GM19239 (cell line): ENCODE measurements at places on chromosomes 3 and 15.

- DNase-seq, result no peak
These were observed 244.2 kb upstream of the LRIG1 start for GRCh38 chr3:66744986-66745385.

DNA sequence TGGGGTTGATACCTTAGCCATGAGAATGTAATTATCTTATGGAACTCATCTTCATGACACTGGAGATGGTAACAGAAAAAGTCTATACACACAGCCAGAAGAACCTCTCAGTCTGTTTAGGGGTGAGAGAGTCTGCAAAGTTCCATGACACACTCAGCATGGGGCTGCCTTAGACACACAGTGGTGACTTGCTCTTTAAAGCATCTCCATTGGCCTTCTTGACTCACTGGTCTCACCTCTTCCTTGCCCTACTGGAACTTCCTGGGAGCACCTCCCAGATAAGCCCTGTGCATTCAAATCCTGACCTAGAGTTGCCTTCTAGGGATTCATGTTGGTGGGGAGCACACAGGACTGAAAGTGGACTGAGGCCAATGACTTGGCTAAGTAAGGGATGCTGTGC is 9.3 kb downstream of the MAGI1 start:
- DNase-seq, result no peak

- no peak for DNase-seq
These were observed 280.4 kb downstream of the RAP2B start for GRCh38 chr3:153442386-153442785.

DNA sequence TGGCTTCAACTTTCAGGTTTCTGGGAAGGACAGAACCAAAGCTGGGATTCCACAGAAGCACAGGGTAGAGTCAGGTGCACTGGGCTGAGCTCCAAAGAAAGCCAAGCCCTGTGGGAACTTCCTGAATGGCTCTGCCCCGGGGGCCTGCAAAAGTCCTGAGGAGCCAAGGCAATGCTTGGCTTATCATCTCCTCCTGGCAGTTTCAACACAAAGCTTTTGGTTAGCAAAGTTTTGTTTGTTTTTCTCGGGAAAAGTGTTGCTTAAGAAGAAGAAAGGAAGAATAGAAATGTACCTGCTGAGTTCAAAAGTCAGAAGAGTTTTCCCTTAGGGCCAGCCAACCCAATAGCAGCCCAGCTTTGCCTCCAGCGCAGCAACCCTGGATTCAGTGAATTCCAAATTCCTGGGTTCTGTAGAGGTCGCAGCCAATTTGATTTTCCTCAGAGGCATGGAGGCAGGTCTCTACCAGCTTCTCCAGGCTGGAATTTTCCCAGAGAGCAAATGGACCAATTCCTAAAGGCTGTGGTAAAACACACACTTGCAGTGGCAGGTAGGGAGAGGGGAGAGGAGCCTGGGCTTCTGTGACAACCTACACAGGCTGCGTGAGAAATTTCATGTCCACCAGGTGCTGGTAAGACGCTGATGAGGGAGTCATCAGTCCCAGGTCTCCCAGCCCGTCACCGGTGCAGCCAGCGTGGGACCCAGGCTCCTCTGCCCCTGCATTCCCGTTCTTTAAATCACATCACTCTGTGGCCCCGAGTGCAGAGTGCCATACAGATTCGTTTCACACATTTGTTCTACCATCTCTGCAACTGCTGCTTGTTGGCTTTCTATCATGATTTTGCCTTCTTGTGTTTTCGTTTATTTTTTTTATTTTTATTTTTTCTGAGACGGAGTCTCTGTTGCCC is 54.3 kb upstream of the SNRPA1 start:
- no peak for DNase-seq

DNA sequence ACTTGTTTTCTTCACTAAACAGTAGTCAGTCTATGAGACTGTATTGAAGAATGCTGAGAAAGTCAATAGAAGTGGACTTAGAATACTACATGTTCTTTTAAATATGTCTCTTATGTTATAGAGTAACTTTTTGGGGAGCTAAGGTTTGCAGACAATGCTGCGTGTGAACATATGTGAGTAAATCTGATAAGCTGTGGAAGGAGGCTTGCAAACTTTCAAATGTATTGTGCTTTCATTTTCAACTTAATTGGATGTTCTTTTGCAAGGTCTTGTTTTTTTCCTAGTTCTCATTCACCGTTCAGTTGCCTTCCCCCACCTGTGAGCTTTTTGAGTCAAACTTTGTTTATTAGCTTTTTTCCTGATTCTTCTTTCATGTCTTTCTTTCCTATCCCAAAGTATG is 176.2 kb downstream of the LPP start:
- no peak for DNase-seq

DNA sequence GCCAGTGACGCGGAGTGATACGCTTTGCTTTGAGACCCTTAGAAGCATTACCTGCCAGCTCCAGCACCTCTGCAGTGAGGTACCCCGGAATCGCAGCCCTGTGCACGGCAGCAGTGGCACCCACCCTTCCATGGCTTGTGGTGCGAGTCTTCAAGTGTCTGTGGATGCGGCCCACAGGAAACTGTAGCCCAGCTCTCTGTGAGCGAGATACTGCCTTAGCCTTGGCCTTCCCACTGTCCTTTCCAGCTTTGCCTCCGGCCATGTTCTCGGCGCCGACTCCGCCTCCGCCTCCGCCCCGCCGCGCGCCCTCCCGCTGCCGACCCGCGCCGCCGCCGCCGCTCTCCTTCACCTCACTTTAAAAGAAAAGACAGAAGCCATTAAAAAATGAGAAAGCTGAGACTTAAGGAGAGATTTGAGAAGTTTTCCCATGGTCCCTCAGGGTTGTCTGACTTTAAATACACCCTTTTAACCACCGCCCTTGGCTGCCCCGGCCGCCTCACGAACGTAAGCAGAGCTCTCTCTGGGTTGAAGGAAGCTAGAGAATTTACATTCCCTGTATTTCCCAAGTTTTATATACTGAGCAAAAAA is 78.5 kb upstream of the FAM174B start:
- DNase-seq, result no peak

DNA sequence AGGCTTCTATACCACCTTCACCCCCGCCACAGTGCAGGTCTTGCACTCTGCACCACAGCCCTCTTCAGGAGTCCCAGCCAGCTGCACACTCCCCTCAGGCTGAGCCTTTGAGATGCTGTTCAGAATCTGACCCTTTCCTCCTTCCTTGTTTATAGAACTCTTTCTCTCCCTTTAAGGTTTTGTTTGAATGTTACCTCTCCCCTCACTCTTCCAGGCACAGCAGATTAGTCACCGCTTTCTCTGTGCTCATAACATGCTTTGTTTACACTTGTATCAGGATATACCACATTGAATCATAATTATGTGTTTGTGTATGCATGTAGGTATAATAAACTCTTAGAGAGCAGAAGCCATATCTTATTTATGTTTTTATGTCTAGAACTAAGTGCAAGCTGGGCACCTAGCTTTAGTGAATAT is 168.4 kb upstream of the BCL6 start:
- no peak for DNase-seq

- no peak for DNase-seq
These were observed 517.6 kb upstream of the ROBO1 start for GRCh38 chr3:80285388-80285787.

- DNase-seq, result no peak
These were observed 1.1 kb downstream of the NPTN start for GRCh38 chr15:73631915-73632669.

DNA sequence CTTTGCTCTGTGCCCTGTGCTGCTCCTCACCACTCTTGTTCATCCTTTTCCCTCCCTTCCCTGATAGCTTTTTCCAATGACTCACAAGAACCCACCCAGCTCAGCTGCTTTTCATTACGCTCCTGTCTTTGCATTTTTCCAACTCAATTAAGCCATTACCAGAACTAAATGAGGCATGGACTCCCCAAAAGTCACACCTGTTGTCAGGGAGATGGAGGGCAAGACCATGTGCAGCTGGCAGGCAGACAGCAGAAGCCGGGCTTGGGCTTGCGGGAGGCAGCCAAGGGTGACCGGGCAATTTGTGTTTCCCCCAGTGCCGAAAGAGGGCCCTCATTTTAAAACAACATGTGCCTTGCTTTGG is 64.3 kb downstream of the CASR start:
- no peak for DNase-seq

DNA sequence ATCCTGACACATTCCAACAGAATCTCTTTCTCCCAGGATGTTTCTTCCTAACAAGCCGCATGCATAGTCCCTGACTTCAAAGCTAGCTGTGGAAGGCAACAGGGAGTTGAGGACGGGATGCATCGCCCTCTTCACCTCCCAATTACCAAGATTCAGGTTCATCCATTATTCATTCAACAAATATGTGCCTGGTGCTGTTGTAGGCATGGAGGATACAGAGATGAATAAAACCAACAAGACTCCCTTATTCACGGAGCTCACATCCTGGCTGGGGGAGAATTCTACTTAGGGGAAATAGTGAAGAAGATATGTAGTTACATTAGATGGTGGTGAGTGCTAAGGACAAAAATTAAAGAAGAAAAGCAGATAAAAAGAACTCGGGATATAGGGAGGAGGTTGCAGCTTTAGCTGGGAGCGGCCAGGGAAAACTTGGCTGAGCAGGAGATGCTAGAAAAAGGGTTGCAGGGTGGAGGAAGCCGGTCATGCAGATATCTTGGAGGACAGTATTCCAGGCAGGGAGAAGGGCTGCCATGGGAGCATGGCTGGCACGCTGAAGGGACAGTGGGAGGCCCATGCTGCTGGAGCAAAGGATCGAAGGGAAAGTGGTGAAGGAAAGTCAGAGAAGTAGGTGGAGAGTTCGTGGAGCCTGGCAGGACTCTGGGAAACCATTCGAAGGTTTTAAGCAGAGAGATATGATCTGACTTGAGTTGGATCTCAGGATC is 5.0 kb downstream of the ITGB5 start:
- no peak for DNase-seq
